ENCODE measurements at places on chromosomes 13 and 19.

DNA sequence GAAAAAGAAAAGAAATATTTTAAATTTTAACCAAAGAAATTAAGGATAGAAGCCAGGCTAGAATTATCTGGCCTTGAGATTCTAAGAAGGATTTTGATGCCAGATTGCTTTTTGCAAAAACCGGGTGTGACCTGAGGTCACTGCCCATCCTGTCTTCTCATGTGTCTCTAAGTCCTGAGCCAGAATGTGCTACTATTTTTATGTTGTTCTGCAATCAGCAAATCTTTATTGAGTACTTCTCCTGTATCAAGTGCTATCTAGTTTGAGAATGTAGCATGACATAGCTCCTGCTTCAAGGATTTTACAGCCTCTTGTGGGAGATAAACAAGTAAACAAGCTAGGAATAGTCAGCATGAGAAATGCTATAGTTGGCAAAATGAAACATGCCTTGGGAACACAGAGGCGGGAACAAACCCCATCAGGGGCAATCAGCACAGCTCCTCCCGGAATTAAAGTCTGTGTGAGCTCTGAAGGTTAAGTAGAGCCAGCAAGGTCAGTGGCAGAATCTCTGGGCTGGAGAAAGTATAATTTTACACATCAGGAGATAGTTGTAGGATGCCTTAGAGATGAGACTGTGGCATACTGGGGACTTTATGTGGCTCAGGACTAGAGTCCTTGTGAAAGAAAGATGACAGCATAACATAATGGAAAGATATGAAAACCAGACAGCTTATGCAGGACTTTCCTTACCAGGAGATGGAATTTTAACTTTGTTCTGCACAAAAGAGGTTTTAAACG is 899.5 kb upstream of the SLC10A2 start:
- H3K36me3 ChIP-seq: no peaks in the 10 kb centered on the region
- no peak overlapping the region for H3K4me3 ChIP-seq
- no peaks in the 10 kb centered on the region for H3K4me1 ChIP-seq
- no peaks in the 10 kb centered on the region for H3K27me3 ChIP-seq
- no peak for DNase-seq
- H3K27ac ChIP-seq: no peak overlapping the region

GRCh38 chr13:75792526-75793187 is 156.5 kb downstream of the LMO7 start:
- H3K36me3 ChIP-seq: no peaks in the 10 kb centered on the region
- no peak for DNase-seq
- no peaks in the 10 kb centered on the region for H3K27me3 ChIP-seq
- no peaks in the 10 kb centered on the region for H3K4me1 ChIP-seq

DNA sequence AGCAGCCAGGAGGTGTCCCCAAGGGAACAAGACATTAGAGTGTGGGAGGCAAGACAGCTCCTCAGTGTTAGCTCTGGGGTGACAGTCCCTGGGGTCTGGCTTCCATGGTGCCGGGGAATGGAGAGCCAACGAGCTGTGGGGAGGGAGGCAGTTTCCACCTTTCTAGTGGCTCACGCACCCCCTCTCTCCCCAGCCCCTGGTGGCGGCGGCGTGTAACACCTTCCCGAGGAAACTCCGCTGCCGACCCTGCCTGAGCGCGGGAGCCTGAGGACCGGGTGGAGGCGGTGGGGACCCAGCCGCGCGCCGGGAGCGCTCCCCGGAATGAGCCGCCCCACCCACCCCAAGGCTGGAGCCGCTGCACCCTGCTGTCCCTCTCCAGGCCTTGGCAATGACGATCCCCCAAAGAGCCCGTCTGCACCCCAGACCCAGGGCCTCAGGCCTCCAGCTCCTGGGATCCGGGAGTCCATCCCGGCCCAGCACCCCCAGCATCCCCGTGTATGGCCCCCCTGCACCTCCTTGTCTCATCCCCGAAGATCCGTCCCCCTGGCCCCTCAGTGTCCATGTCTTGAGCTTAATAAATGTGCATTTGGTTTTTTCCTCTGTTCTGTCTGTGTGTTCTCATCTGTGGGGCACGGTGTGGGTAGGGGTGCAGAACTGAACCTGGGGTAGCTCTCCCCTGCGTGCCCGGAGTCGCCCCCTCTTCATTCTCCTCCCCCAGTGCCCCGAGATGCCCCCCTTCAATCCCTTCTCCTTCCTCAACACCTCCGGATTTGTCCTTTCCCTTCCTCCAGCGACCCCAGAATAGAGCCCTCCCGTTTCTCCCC is 622 bp upstream of the FXYD5 start:
- H3K27ac ChIP-seq: peak overlapping the region; percentile 90
- peaks cover 17% of the 10 kb centered on the region for H3K36me3 ChIP-seq
- peak overlapping the region; percentile 78 for H3K4me3 ChIP-seq
- peaks cover 37% of the 10 kb centered on the region for H3K4me1 ChIP-seq
- H3K27me3 ChIP-seq: no peaks in the 10 kb centered on the region
- DNase-seq: no peak

DNA sequence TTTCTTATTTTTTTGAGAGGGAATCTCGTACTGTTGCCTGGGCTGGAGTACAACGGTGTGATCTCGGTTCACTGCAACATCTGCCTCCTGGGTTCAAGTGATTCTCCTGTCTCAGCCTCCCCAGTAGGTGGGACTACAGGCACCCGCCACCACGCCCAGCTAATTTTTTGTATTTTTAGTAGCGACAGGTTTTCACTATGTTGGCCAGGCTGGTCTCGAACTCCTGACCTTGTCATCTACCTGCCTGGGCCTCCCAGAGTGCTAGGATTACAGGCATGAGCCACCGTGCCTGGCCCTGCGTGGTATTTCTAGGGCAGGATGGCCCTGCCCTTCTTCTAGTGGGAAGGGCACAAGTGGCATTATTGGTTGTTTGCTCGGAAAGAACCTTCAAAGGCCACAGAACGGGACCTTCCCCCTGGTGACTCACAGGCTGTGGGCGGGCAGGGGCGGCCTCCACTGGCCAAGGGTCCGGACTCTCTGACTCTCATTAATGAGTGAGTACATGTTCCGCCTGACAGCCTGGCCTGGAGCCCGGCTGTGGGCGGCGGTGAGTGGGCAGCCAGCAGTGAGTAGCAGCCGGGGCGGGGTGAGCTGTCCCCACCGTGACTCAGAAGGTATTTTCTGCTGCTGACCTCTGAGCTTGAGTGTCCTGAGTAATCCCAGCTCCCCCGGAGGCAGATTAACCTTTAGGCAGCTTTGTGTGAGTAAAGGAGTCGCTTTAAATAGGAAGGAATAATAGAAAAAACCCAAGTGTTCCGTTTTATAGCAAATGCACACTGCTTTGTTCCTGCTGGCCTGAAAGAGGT is 5.1 kb downstream of the DOT1L start:
- no peak for DNase-seq
- peak overlapping the region; percentile 84 for H3K27ac ChIP-seq
- H3K4me3 ChIP-seq: peak overlapping the region; percentile 15
- H3K36me3 ChIP-seq: no peaks in the 10 kb centered on the region
- peaks cover 55% of the 10 kb centered on the region for H3K4me1 ChIP-seq

DNA sequence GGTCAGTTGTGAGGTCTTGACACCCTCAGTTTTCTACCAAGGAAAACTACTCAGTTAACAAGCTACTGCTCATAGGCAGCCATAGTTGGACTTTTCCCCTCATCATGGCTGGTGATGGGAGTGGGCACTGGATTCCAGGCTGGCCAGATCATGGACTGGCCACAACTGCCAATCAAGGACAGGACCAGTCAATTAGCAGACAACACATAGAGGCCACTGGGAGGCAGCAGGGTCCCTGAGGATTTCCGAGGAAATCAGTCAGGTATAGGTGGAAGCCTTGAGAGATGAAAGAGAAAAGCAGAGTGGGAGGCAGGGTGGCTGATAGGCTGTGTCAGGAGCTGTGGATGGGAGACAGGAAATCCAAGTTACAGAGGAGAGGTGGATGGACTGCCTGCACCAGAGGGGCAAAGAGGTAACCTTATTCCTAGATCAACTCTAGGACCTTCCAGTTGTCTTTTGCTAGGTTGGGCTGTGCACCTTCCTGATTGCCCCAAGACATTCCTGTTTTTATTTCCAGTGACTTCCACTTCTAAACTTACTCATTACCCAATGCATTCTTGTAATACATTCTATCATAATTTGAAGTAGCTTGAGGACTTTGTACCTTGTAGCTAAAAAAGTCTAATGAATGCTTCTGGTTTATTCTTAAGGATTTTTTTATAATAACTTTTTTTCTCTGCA is 361.8 kb downstream of the KCNRG start:
- DNase-seq: no peak
- no peaks in the 10 kb centered on the region for H3K27me3 ChIP-seq
- H3K4me1 ChIP-seq: no peaks in the 10 kb centered on the region
- no peak overlapping the region for H3K27ac ChIP-seq

DNA sequence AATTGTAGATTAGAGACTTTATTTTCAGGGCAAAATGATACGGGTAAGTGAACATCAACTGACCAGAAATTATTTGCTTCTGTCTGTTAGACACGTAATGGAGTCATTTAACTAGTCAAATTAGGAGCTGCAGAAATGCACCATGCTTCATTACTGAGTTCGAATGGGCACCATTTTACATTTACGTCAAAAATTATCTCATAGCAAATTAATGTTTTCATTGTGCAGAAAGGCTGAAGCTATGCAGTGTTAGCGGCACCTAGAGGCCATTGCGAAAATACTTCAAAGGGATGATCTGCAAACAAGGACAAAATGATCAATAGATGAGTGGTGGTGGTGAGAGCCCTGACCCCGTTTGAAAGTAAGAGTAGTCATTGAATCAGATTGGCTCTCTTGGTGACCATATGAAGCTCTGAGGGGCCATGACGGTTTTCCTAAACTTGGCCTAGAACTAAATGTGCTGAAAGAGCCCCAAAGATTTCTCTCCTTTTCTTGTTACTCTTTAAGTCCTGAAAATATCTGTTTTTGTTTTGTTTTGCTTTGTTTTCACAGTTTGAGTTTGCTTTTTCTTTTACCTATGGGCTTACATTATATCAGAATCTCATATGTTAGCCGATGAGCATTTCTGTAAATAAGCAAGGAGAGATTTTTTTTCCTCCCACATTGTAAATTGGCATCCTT is 277.9 kb downstream of the ZNF536 start:
- H3K4me1 ChIP-seq: no peaks in the 10 kb centered on the region
- H3K36me3 ChIP-seq: no peaks in the 10 kb centered on the region
- H3K27ac ChIP-seq: no peak overlapping the region
- DNase-seq: no peak

- H3K27ac ChIP-seq: no peak overlapping the region
- no peaks in the 10 kb centered on the region for H3K4me1 ChIP-seq
- no peaks in the 10 kb centered on the region for H3K36me3 ChIP-seq
- H3K27me3 ChIP-seq: no peaks in the 10 kb centered on the region
Observed at GRCh38 chr19:6979399-6979798, 41.8 kb downstream of the MBD3L2B start.

GRCh38 chr13:28611654-28612131 is 47.2 kb upstream of the POMP start:
- no peak overlapping the region for H3K4me3 ChIP-seq
- no peaks in the 10 kb centered on the region for H3K27me3 ChIP-seq
- no peak overlapping the region for H3K27ac ChIP-seq
- DNase-seq: no peak

DNA sequence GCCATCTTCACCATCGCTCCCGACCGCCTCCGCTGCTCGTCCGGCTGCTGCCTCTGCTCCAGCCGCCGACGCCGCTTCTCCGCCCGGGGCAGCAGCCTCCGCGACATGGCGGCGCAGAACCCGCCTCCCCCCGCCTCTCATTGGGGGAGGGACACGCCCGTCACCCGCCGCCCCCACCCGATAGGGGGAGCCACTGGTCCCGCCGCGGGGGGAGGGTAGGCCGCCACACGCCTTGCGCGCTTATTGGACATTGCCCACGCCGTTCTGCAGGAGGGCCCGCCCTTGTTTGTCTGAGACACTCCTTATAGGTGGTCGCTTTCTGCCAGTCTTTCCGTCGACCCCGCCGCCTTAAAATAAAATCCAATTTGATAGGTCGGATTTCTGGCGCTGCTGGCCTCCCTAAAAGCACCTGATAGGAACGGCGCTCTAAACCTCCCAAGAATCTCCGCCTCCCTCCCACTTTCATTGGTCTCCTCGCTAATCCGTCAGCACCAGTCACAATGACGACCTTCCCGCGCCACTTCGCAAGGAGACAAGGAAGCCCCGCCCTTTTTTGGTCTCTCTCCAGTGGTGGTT is at the start of gene HNRNPL:
Gene HNRNPL (minus strand): TSS at position 127 of the 576 bp plus-strand sequence. CDS start 20 bp downstream, at position 107.
- peaks cover 53% of the 10 kb centered on the region for H3K4me1 ChIP-seq
- H3K36me3 ChIP-seq: peaks cover 11% of the 10 kb centered on the region
- peak within 1 kb of the TSS; percentile 100 for H3K27ac ChIP-seq

DNA sequence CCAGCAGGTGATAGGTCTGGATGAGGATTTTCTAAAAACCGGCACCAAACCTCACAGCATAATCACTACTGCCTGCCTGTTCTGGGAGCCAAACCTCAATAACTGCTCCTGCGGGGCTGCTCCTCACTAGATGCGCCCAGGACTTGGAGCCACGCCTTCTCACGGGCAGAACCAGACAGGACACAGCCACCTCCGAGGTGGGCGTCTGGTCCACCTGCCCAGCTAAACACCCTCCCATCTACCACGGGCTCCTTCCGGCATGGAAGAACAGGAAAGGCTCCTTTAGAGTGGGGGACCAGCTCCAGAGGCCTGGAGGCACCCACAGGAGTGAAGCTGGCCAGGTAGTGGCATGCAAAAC is 73.5 kb downstream of the PEPD start:
- H3K36me3 ChIP-seq: no peaks in the 10 kb centered on the region
- no peak overlapping the region for H3K4me3 ChIP-seq
- H3K27ac ChIP-seq: no peak overlapping the region
- H3K4me1 ChIP-seq: no peaks in the 10 kb centered on the region
- DNase-seq: no peak
- H3K27me3 ChIP-seq: no peaks in the 10 kb centered on the region

DNA sequence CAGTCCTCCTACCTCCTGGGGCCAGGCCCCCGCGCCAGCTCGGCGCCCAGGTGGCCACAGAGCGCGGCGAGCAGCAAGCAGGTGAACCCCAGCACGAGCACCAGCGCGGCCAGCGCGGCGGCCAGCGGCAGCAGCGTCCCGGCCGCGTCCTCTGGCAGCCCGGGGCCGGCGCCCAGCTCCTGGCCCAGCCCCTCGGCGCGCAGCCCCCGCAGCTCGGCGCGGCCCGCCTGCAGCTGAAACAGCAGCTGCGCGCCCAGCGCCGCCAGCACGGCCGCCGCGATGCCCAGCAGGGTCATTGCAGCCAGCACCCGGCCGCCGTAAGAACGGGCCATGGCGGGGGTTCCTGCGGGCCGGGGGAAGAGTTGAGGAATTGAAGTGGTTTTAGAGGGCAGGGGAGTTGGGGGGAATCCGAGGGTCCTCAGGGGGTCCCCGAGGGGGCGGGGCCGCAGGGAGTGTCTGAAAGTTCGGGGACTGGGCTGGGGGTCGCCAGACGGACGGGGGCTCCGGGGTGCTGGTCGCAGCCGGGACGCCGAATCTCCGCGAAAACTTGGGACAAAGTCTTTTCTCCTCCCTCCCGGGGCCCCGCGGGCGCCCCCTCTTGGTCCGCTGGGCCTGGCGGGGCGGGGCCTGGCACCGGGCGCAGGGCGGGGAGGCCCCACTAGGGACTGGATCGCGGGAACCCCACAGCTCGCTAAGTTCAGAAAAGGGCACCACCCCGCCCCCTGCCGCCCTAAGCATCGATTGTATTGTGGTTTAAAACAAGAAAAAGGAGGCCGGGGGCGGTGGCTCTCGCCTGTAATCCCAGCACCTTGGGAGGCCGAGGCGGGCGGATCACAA is at the start of gene TMEM221:
Gene TMEM221 (minus strand): TSS at position 538 of the 837 bp plus-strand sequence. CDS start 206 bp downstream, at position 332.
- peak within 1 kb of the TSS; percentile 59 for H3K4me3 ChIP-seq
- H3K4me1 ChIP-seq: peaks cover 12% of the 10 kb centered on the region
- H3K27ac ChIP-seq: no peak within 1 kb of the TSS
- DNase-seq: no peak
- no peaks in the 10 kb centered on the region for H3K27me3 ChIP-seq
